Glutamatergic neuron (in vitro differentiated cells): ENCODE measurements at places on chromosomes 5 and 9.

GRCh38 chr9:129040113-129040643 lies 3.8 kb downstream of the MIGA2 start:
- DNase-seq: no peak

DNA sequence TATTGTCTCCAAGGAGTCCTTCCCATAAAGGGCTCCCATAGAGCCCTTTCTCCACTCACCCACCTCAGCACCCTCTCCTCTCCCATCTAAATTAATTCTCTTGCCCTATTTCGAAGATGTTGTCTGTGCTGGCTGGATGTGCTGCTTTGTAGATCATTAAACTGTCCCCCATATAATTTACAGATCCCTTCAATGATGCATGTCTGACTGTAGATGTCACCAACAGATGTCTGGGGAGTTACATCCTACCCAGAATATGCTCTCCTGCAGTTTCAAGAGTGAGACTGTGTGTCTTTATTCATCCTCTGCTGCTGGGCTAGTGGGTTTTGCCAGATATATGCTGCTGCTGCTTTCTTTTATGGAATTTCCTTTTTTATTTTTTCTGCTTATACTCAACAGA lies 351.2 kb downstream of the MLLT3 start:
- no peak for DNase-seq

GRCh38 chr5:80933036-80933435 lies 27.1 kb upstream of the RASGRF2 start:
- DNase-seq: no peak

- DNase-seq: no peak
These were observed 72.5 kb upstream of the GPR151 start for GRCh38 chr5:146588331-146589027.

GRCh38 chr9:28808042-28808441 lies 1234.8 kb upstream of the C9orf72 start:
- DNase-seq: no peak

GRCh38 chr5:141127305-141127704 lies 5.7 kb downstream of the PCDHB4 start:
- no peak for DNase-seq

DNA sequence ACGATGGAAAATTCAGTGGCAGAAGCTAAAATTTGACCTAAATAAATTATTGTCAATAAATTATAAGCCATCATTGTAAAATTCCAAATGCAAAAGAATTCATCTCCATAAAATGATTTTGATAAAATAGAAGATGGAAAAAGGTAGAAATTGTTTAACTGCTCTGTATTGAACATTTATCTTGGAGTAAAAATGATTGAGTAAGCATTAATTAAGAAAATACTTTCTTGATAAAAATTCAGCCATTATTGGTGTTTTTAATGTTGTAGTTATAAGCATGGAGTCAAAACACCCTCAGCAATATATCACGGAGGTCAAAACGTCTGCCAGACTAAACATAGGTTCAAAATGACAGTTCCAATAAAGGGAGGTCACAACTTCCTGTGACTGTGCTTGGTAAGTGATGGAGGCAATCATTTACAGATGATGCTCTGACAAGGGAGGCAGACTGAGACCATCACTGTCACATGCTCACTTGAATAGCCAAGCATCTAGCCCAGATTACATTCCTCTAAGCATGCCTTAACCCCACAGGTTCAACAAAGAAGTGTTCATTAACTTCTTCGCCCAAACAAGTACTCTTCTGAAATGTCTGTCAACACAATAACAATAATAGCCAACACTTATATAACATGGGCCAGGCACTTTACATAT lies 69.5 kb downstream of the SH3TC2 start:
- no peak for DNase-seq

- DNase-seq: no peak
These were observed 90.8 kb upstream of the NR5A1 start for GRCh38 chr9:124598048-124598447.

DNA sequence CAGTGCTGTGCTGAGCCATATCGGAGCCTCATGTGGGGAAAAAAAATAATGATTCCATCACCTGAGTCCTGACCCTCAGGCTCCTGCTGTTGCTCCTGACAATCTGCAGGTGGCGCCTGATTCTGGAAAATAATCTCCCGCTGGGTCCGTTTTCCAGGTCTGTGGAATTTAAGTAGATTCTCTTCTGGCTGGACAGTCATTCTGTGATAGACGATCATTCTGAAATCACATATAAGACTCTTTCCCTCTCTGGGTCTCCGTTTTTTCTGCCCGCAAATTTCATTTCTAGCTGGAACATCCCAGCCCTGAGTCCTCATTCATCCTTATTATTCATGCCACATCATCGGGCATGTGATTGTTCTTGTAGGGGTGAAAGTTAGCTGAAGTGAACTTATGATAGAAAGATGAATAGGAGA lies 22.1 kb upstream of the STXBP1 start:
- DNase-seq: peak; percentile 72

DNA sequence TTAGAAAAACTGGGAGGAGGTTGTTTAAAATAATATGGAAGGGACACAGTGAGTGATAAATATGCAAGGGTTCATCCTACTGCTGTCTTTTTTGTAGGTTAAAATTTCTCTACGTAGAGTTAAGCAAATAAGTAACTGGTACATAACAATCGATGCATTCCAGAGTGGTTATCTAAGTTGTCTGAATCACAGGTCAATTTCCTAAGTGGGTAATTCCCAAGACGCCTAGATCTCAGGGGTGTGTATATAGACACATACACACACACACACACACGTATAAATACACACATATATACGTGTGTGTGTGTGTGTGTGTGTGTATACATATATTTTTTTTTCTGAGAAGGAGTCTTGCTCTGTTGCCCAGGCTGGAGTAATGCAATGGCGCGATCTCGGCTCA lies 22.3 kb downstream of the CAAP1 start:
- no peak for DNase-seq

- no peak for DNase-seq
These were observed 33.1 kb downstream of the NNT start for GRCh38 chr5:43636076-43636475.

DNA sequence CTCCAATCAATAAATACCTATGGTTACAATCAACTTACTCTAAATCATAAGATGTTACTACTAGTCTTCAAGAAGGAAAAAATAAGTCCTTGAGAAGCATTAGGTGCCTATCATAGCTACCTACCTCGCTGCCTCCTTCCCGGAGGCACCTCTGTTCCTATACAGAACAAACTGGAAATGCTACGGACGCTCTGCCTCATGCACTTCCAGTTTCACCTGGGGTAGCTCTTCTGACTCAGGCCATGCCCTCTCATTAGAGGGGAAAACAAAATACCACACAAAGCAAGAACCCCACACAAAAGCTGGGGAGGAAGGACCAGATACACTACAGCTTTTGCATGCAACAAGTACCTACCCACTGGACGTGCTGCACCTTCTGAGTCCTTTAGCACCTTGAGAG lies 12.4 kb downstream of the SPRY4 start:
- DNase-seq: no peak

DNA sequence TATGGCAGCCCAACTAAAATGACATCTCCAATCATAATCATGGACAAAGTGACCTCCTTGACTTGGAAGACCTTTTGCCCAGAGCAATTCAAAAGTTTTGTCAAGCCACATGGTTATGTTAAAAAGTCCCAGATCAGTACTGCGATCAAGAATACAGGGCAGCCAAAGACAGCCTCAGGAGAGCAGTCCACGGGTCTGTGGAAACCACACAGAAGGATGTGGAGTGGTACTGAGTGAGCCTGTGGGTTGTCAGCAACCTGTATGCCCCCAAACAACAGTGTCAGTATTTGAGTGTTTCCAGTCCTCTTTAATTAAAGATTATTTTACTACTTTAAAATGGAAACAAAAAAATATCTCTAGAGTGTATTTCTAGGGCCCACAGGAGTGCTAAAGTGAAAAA lies 345.4 kb upstream of the EFNA5 start:
- DNase-seq: no peak

- DNase-seq: no peak
These were observed 294.5 kb upstream of the TAS2R1 start for GRCh38 chr5:9924614-9925013.

GRCh38 chr9:100485196-100485595 lies 12.2 kb downstream of the TMEFF1 start:
- DNase-seq: no peak

- peak; percentile 50 for DNase-seq
These were observed 115.7 kb downstream of the TRIO start for GRCh38 chr5:14258840-14259239.
